Right renal pelvis (tissue), 4 donors: ENCODE measurements at places on chromosomes 1 and 21.

DNA sequence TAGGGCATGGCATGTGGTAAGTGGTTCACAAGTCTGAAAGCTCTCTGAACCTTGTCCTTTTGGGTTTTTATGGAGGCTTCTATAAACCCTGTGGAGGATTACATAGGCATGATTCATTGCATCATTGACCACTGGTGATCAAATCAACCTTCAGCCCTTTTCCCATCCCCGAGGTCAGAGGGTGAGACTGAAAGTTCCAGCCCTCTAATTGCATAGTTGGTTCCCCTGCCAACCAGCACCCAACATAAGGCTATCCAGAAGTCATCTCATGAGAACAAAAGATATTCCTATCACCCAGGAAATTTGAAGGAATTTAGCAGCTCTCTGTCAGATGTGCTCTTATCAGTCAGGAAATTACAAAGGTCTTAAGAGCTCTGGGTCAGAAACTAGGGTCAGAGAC, 89.5 kb upstream of the ARTN start:
- no peak for DNase-seq

DNA sequence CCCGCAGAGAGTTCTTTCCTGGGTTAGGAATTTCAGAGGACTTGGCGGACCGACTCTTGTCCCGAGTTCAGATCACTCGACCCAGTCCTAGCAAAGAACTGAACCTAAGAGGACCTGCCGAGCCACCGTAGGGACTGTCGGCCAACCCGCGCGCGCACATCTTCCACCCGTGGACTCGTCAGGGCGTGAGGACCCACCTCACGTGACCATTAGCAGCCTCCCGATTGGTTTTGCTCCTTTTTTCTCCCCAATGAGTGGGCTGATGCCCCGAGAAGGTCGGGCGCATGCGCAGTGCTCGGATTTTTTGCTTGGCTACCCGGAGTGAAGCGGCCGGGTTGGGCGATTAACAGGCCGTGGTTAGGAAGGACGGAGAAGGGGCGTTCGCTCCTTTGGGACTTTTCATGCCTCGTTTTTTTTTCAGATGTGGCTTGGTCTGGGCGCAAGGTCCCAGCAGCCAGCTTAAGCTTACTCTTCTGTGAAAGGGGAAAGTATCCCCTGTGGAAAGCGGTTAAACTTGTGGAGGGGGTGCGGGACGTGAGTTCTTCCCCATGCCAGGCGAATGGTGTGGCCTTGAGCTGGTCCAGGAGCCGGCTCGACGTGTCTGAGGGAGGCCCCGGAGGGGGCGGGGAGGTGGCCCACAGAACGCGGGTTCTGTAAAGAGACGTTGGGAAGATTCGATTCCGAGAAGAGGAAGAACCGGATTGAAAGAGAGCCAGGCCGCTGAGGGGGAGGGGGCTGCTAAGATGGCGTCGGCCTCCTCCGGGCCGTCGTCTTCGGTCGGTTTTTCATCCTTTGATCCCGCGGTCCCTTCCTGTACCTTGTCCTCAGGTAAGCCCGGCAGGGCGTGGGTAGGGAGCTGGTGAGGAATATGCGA, at the start of gene PIP5K1A:
Gene PIP5K1A, plus strand, starts transcription at position 299 of the 874 bp plus-strand sequence. Its CDS starts 445 bp downstream, at position 744.
- peak; percentile 99 for DNase-seq

DNA sequence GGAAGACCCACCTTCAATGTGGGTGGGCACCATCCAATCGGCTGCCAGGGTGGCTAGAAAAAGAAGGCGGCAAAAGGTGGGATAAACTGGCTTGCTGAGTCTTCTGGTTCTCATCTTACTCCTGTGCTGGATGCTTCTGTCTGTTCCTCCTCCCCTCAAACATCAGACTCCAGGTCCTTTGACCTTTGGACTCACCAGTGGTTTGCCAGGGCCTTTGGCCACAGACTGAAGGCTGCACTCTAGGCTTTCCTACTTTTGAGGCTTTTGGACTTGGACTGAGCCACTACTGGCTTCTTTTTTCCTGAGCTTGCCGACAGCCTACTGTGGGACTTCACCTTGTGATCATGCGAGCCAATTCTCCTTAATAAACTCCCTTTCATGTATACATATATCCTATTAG, 55.9 kb downstream of the VCAM1 start:
- DNase-seq = no peak

- DNase-seq = no peak
Observed at GRCh38 chr1:248065071-248065470, 18.4 kb downstream of the OR2L3 start.

GRCh38 chr1:6612641-6613360, 730 bp upstream of the PHF13 start:
- no peak for DNase-seq

GRCh38 chr1:62613325-62613727, 16.0 kb downstream of the ANGPTL3 start:
- no peak for DNase-seq

DNA sequence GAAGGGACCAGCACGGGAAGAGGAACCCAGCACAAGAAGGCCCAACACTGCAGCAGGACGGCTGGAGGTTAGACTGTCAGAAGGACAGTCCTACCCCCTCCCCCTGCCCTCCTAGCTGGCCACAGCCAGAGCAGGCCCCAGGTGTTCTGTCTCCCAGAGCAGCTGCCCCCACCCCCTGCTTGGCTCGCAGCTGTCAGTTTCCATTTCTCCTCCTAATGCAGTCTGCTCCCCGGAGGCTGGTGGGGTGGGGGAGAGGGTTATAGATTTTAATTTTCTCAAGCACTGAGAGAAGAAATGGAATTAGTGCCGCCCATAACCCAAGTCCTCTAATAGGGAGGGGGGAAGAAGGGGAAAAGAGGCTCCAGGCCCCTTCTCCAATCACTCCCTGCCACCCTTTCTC, 13.0 kb upstream of the PEAR1 start:
- no peak for DNase-seq

- no peak for DNase-seq
Observed at GRCh38 chr1:194975913-194976312, 1632.3 kb downstream of the KCNT2 start.

DNA sequence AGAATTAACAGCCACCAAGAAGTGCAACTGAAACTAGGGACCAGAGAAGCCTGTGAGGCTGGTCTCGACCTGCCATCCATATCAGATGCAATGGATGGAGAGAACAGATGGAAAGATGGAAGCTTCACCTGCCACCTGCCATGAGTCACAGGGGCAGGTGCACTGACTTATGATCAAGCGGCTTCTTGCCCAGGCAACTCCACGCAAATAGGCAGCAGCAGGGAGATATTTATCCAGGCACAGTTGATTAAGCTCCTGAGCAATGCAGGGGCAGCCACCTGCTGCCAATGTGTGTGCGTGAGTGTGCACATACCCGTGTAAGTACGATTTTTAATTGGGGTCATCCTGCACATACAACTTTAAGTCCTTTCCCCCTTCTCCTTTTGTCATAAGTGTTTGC, 174.2 kb downstream of the PTPRU start:
- no peak for DNase-seq

DNA sequence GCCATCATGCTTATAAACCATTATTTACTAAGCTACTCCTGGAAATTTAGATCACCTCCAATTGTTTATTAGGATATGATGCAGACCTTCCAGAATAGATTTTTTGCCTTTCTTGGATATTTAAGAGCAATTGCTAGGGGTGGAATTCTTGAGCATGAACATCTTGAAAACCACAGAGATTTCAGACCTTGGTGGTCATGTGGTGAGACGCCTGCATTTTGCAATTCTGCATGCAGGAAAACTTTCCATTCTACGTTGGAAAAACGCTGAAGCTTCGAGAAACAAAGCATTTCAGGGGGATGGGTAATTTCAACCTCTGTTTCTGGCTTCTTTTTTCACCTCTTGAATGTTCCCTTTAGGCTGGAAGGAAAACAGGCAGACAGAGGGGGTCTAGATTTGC, 596.3 kb downstream of the KIF26B start:
- DNase-seq = no peak

- DNase-seq = no peak
Observed at GRCh38 chr1:147762233-147763024, 2.0 kb upstream of the GJA5 start.

GRCh38 chr1:3312898-3313575, 141.4 kb upstream of the ARHGEF16 start:
- DNase-seq = no peak

- DNase-seq = no peak
Observed at GRCh38 chr1:200282497-200283122, 127.2 kb downstream of the ZNF281 start.

- no peak for DNase-seq
Observed at GRCh38 chr1:230749635-230750034, 2.4 kb downstream of the CAPN9 start.

DNA sequence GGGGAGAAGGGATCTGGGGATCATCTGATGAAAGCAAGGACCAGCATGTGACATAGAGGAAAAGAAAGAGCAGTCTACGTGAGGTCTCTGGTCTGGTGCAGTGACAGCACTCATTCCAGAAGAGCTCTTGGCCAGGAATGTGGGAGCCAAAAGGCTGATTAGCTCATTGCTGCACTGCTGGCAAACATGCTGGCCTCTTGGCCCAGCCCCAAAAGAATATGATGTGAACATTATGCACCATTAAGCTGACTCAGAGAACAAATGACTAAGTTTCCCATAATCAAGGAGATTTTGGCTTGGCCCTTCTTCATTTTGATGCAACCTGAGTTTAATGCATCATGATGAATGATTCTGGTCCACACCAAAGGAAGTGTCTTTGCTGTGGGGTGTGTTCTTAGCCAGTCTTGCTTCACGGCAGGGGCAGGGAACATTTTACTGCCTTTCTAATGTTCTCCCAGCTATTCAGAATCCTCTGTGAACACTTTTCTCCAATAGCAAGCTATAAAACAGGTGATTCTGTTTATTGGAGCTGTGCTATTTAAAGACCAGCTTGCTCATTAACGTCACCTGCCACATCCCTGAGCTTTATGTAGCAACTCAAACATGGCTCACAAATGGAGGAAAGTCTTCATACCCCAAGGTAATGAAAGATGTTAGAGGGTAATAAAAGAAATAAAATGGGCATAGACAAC, 55.1 kb downstream of the PCBP3 start:
- no peak for DNase-seq

DNA sequence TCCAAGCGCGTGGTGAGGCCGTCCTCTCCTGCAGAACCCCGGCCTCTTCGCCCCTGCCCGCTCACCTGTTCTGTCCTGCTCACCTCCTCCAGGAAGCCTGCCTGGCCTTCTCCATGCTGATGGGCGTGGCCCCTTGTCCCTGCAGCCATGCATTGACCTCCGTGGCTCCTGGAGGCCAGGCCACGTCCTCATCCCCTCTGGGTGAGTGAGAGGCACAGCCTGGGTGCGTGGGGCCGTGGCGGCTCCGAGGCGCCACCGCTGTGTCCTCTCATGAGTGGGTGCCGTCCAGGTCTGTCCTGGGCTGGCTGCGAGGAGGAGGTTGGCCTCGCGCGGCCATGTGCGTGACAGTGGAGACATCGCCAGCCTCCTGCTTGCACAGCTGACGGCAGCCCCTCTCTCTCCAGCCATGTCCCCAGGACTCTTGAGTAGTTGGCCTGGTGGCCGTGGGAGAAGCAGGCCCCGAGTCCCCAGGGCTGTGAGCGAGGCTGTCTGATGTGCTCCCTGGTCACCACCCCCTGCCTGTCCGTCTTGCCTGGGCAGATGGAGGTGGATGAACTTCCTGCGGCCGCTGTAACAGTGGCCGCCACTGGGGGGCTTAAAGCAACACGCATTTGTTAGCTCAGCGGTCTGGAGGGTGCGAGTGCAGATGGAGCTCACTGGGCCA, 58.1 kb downstream of the PRKCZ start:
- DNase-seq = no peak

DNA sequence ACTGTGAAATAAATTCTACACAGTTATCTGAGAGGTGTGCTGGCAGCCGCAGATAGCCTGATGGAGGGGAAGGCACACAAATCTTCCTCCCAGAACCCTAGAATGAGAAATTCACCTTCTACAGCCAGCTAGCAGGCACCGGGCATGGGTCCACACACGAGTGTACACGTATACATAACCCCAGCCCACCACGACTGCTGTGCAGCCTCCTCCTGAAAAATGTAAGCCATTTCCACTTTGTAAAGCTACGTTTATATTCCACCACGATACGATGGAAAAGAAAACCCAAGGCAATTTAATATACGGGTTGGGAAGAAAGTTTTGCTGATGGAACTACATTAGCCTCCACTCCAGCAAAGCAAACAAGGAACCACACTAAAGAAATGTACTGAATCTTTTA, 1.8 kb downstream of the BTG3 start:
- DNase-seq = no peak

DNA sequence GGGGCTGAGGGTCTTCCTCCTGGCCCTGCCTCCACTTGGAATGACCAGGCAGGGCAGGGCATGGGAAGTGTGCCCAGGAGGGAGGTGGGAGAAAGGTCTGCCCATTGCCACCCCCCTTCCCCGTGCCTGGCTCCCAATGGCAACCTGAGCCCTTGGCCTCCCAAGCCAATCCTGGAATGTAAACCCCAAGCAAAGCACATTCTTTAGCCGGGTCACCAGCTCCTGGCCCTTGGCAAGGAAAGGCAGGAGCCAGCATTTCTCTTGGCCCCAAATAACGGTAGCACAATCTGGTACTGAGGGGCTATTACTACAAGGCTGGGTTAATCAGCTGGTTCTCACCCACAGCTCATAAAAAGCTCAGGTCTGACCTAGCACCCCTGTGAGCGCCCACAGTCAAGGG, 6.9 kb upstream of the NUAK2 start:
- DNase-seq = no peak

DNA sequence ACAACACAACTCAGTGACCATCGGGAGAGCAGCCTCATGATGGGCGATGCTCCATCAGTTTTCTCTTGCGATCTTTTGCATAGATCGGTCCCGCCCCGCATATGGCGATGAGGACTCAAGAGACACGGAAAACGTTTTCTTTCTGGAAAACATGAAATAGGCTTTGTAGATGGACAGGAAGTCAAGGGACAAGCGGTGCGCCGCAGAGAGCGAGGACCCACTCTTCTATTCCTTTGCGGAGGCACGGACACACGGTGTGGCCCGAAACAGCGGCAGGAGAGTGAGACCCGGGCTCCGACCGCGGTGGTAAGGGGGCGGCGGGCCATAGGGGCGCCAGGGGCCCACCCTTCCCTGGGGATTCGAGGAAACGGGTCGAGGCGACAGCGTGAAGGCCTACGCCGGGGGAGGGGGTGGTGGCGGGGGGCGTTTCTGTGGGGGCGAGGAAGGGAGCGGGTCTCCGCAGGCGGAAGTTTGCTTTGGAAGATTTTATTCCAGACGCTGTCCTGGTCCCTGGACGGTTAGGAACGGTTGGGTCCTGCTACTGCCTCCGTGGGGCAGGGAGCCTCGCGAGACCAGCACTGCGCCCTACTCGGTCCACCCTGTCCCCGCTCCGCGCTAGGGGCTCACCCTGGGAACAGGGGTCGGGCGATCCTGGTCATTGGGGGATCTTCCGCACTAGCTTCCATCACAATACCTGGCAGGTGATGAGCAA, 796 bp upstream of the TDRKH start:
- DNase-seq = no peak

DNA sequence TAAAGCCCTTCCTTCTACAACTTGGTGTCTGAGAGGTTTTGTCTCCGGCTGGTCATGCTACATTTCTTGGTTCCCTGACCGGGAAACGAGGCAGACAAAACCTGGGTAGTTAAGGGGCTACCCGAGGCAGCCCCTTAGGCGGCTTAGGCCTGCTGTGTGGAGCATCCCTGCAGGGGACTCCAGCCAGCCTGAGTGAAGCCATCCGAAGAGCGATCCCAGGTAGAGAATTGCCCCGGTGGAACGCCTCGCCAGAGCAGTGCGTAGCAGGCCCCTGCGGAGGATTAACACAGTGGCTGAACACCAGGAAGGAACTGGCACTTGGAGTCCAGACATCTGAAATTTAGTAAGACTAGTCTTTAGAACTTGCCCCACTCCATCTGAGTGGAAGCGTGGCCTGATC, 21.2 kb upstream of the MYOCOS start:
- no peak for DNase-seq

GRCh38 chr1:110487726-110488125, 31.2 kb downstream of the KCNA10 start:
- DNase-seq = no peak
